ENCODE measurements at places on chromosomes 2 and 18. TPM values are rescaled to one million over a fixed set of nuclear protein-coding genes. Genes with fewer than 3 reads are reported as not detected.

GRCh38 chr2:52345082-52345481, 1313.2 kb upstream of the NRXN1 start:
- H3K4me3 ChIP-seq = no peak overlapping the region
- H3K4me1 ChIP-seq = no peaks in the 10 kb centered on the region
- H3K36me3 ChIP-seq = no peaks in the 10 kb centered on the region
- DNase-seq = no peak
- no peak overlapping the region for H3K27ac ChIP-seq

DNA sequence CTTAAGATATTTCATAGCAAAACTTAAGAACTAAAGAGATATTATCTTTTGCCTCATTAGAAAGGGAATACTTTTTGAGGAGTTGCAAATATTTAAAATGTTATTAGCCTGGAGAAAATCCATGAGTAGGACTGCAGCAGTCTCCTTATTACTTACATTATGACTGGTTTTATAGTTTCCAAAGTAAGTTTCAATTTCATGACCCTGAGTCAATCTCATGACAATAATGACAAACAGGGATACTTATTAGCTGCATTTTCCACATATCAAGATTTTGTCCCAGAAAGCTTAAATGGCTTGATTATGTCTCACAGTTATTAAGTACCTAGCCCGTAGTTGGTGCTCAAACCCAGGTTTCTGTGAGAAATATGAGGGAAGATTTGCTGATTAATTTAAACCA, 150.8 kb upstream of the ZEB2 start:
- H3K4me1 ChIP-seq = no peaks in the 10 kb centered on the region
- no peaks in the 10 kb centered on the region for H3K36me3 ChIP-seq
- H3K27ac ChIP-seq = no peak overlapping the region
- DNase-seq = no peak

- H3K4me3 ChIP-seq = no peak overlapping the region
- DNase-seq = no peak
- no peaks in the 10 kb centered on the region for H3K36me3 ChIP-seq
- H3K4me1 ChIP-seq = no peaks in the 10 kb centered on the region
Measured at GRCh38 chr18:55900380-55900779, 312.4 kb upstream of the TCF4 start.

GRCh38 chr2:11408959-11409571, 56.9 kb downstream of the E2F6 start:
- no peaks in the 10 kb centered on the region for H3K36me3 ChIP-seq
- DNase-seq = no peak
- no peaks in the 10 kb centered on the region for H3K27me3 ChIP-seq

DNA sequence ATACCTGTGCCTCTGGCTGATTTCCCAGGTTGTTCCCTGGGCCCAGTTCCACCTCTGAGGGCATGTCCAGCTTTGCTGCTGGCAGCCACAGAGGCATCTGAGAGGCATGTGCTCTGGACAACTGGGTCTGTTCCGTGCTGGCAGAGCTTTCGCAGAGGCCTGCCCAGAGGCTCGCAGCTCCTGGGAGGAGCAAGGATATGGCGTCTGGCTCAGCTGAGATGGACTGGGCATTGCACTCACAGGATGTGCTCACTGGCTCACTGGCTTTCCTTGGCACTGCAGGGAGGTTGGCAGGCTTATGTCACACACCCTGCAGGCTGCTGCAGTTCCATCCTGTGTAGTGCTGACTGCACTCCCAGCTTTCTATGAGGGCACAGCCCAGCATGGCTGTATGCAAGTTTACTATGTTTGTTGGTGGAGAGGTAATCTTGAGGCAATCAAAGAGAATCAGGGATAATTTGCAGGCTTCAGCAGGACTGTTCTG, 172.3 kb downstream of the PRKCE start:
- H3K36me3 ChIP-seq = no peaks in the 10 kb centered on the region
- H3K4me3 ChIP-seq = no peak overlapping the region
- peak; percentile 71 for DNase-seq
- H3K27me3 ChIP-seq = no peaks in the 10 kb centered on the region
- peak overlapping the region; percentile 83 for H3K27ac ChIP-seq

Gene DYNC2LI1
- 30.9 TPM for total RNA-seq

Gene ZNF804A
- 3.7 TPM for total RNA-seq

DNA sequence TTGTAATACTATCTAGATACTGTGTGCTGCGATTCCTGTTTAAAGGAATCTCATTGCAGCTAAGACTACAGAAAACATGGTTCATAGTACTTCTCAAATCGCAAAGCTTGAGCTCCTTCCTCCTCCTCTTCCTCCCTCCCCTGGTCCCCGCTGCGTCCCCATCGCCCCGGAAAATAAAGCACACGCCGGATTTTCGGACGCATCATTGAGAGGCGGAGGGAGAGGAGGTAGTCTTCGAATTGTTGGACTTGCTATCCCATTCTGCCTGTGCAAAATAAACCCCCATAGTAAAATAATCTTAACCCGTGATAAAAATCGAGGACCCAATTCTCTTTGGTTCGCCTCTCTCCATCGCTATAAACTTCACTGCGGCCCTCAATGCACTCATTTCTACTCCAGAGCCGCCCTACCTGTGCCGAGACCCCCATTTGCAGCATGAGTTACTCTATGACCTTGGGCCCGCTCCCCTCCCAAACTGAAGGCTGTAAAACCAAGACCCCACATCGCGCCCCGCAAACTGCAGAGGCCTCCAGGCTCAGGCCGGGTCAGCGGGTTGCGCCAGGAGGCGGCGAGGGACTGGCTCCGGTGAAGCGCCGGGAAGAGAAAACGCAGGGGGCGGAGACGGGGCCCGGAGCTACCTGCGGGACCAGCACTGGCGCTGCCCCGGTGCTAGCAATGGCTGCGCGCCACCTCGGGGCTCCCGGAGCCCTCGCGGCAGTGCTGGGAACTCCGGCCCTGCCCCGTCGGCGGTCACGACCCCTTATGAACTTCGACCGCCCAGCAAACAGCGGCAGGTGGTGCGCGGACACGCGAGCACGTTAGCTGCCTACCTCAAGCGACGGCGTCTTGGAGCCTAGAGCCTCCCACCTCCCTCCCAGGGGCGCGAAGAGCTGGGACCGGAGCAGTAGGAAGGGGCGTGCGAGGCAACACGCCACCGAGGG, 649 bp downstream of the ESCO1 start:
- peak overlapping the region; percentile 100 for H3K27ac ChIP-seq
- peak overlapping the region; percentile 71 for H3K4me3 ChIP-seq
- no peaks in the 10 kb centered on the region for H3K36me3 ChIP-seq
- H3K27me3 ChIP-seq = no peaks in the 10 kb centered on the region
- H3K4me1 ChIP-seq = peaks cover 25% of the 10 kb centered on the region

Gene SERPINB12
- total RNA-seq = not detected

Gene TSPYL6
- total RNA-seq = not detected

- H3K4me1 ChIP-seq = no peaks in the 10 kb centered on the region
- peak overlapping the region; percentile 61 for H3K27ac ChIP-seq
Measured at GRCh38 chr2:177078416-177078815, 134.2 kb upstream of the HNRNPA3 start.

GRCh38 chr2:43221763-43222474, 4.5 kb downstream of the ZFP36L2 start:
- peak; percentile 83 for DNase-seq
- peak overlapping the region; percentile 98 for H3K27ac ChIP-seq
- H3K27me3 ChIP-seq = no peaks in the 10 kb centered on the region
- peak overlapping the region; percentile 81 for H3K4me3 ChIP-seq
- H3K36me3 ChIP-seq = peaks cover 38% of the 10 kb centered on the region

DNA sequence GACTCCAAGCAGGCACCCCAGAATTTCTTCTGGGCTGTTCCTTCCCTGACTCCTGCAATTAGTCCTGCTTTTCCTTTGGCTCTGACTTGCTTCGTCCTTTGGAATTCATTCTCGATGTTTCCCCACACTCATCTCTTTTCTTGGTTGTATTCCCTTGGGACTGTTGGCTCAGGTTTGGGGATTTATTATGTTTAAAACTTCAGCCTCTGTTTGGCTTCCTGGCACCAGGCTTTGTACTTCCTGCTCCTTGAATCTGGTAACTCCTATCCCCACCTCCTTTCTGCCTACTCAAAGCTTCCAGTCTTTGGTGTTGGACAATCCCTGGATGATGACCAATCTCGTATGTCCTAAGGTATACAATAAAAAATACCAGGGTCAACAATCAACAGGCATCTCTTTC, 1.8 kb upstream of the KCNE4 start:
- DNase-seq = no peak
- no peaks in the 10 kb centered on the region for H3K27me3 ChIP-seq
- H3K4me1 ChIP-seq = peaks cover 36% of the 10 kb centered on the region
- no peaks in the 10 kb centered on the region for H3K36me3 ChIP-seq
- H3K27ac ChIP-seq = peak overlapping the region; percentile 84

GRCh38 chr2:14654835-14655282, 22.3 kb downstream of the LRATD1 start:
- DNase-seq = no peak
- no peak overlapping the region for H3K27ac ChIP-seq
- H3K4me3 ChIP-seq = no peak overlapping the region
- H3K4me1 ChIP-seq = no peaks in the 10 kb centered on the region

Gene UGT1A6
- 184 TPM for total RNA-seq

Gene IL1R1
- total RNA-seq = 49.1 TPM

Gene RSAD2
- total RNA-seq = not detected

GRCh38 chr2:241692448-241692847, 5.8 kb upstream of the DTYMK start:
- H3K27ac ChIP-seq = no peak overlapping the region
- peaks cover 60% of the 10 kb centered on the region for H3K36me3 ChIP-seq
- H3K4me1 ChIP-seq = peaks cover 10% of the 10 kb centered on the region
- H3K4me3 ChIP-seq = no peak overlapping the region

DNA sequence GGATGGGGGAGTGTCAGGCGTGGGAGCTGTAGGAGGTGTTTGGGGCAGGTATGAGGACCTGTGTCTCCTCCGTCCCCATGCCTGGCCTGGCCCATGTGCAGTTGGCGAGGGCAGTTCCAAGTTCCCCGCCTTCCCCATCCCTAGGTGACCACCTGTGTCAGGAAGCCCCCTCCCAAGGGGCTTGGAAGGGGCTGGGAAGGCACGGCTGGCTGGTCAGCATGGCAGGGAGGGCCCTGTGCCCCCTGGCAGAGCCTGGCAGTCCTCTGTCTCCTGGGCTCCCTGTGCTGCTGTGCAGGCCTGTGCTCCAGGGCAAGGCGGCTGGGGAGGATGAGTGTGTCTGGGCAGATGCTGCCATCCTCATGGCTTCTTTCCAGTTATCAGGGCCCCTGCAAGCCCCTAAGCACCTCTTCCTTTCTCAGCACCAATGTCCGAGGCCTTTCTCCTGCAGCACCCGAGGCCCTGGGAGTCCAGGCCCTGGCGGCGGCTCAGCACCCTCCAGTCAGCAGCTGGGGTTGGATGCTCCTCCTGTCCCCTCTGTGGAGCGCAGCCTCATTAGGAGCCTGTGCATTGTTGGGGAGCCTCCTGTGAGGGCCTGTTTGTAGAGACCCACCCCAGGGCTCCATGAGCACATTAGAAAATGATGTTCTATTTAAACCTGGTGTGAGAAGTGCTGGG, 101.7 kb downstream of the FAM210A start:
- DNase-seq = no peak
- H3K27me3 ChIP-seq = no peaks in the 10 kb centered on the region
- peaks cover 4% of the 10 kb centered on the region for H3K36me3 ChIP-seq

GRCh38 chr2:945104-945503, 5.5 kb upstream of the SNTG2 start:
- H3K4me1 ChIP-seq = peaks cover 11% of the 10 kb centered on the region
- no peak for DNase-seq
- H3K27ac ChIP-seq = no peak overlapping the region
- no peak overlapping the region for H3K4me3 ChIP-seq
- peaks cover 8% of the 10 kb centered on the region for H3K27me3 ChIP-seq
- no peaks in the 10 kb centered on the region for H3K36me3 ChIP-seq

DNA sequence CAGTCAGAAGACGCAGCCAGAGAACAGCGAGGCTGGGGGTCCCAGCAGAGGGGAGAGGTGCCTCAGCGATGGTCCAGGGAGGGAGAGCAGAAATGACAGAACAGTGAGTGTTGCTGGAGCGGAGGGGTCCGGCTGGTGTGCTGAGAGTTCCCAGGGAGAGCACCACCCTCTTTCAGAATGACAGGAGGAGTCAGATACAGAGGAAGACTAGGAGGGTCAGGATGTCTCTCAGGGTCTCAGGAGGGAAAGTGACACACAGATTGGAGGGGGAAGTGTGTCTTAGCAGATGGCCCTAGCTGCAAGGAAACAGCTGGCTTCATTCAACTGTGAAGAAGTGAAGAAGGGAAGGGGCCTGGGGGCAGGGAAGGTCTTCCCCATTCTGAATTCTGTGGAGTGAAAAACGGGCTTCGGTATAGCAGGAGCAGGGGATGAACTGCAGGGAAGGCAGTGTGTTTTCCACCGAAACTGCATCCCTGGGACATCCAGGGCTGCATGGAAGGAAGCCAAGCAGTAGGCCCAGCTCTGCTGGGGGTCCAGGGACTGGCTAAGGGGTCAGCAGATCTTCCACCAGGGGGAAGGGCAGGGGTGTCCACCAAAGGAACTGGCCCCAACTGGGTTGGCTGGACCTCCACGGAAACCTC, 90.0 kb upstream of the OTOS start:
- DNase-seq = peak; percentile 21
- no peaks in the 10 kb centered on the region for H3K36me3 ChIP-seq
- H3K4me3 ChIP-seq = no peak overlapping the region
- peaks cover 19% of the 10 kb centered on the region for H3K4me1 ChIP-seq
- H3K27ac ChIP-seq = no peak overlapping the region

GRCh38 chr2:121239471-121239870, 45.5 kb downstream of the TFCP2L1 start:
- DNase-seq = no peak
- H3K27me3 ChIP-seq = no peaks in the 10 kb centered on the region
- H3K36me3 ChIP-seq = peaks cover 90% of the 10 kb centered on the region
- H3K27ac ChIP-seq = no peak overlapping the region
- no peaks in the 10 kb centered on the region for H3K4me1 ChIP-seq

DNA sequence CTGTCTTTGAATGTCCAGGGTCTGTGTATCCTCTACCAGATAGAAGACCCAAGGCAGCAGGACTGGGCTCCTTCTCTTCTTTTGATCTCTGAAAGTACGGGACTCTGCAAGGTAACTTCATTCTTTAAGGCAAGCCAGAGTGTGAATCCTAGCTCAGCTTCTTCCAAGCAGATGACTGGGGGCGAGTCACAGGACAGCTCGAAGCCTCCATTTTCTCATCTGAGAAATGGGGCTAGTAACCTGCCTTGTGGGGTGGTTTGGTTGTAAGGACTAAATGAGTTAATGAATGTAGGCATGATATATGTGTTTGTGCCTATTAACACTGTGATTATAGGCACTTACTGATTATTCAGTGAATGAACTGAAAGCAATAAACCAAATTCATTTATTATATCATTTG, 46.7 kb downstream of the DGKD start:
- H3K27me3 ChIP-seq = no peaks in the 10 kb centered on the region
- no peak for DNase-seq
- no peak overlapping the region for H3K27ac ChIP-seq
- H3K4me1 ChIP-seq = peaks cover 12% of the 10 kb centered on the region
- H3K36me3 ChIP-seq = peaks cover 4% of the 10 kb centered on the region
- H3K4me3 ChIP-seq = no peak overlapping the region
